ENCODE measurements at places on chromosomes 7 and 10.

DNA sequence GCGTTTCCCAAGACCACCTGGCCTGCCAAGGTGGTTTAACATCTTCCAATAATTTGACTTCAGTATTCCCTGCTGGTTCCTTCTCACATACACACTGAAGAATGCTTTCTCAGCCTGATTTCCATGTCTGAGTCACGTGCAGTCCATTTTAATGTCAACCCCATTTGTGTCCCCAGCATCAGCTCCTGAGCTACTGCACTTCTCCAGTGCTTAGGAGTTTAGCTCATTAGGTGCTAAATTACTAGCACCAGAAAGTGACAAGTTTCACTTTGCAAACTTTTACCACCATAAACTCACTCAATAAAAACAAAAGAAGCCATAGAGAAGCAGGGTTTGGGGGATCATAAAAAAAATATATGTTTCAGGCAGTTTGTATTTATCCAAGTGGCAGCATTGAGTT is 279.3 kb upstream of the SORCS1 start:
- no peak for DNase-seq

- DNase-seq = no peak
Observed at GRCh38 chr10:50846753-50847152, 38.7 kb downstream of the A1CF start.

DNA sequence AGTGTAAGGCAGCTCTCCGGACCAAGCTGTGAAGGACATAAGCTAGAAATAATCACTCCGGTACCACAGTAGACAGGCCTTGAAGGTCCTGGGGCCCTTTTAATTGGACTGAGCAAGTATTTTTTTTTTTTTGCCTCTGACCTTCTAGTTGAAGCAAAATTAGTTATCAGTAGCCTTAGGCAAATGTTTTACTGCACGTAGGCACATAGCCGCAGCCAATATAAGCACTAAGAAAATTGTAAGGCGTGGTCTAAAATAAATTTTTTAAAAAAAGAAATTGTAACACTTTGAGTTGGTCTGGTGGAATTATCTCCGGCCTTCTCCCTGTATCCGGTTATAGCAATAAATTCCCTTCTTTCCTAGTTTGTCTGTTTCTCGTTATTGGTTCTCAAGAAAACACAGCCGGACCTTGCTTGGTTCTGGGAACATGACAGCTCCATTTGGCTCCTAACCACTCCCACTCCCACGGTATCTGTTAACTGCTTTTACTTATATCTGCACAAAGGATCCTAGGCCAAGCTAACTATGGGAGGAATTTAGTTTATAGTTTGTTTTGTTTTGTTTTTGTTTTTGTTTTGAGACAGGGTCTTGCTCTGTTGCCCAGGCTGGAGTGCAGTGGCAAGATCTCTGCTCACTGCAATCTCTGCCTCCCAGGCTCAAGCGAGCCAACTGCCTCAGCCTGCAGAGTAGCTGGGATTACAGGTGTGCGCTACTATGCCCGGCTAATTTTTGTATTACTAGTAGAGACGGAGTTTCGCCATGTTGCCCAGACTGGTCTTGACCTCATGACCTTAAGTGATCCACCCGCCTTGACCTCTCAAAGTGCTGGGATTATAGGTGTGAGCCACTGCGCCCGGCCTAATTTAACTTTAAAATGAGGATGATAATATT is 124.4 kb upstream of the KIF5B start:
- no peak for DNase-seq

- no peak for DNase-seq
Observed at GRCh38 chr7:43076189-43076605, 36.2 kb upstream of the HECW1 start.

- peak; percentile 9 for DNase-seq
Observed at GRCh38 chr7:138116141-138116540, 39.9 kb downstream of the AKR1D1 start.

GRCh38 chr10:23096802-23097549 is 1.6 kb downstream of the MSRB2 start:
- peak; percentile 94 for DNase-seq

GRCh38 chr7:128003167-128003566 is 28.1 kb downstream of the LRRC4 start:
- no peak for DNase-seq

DNA sequence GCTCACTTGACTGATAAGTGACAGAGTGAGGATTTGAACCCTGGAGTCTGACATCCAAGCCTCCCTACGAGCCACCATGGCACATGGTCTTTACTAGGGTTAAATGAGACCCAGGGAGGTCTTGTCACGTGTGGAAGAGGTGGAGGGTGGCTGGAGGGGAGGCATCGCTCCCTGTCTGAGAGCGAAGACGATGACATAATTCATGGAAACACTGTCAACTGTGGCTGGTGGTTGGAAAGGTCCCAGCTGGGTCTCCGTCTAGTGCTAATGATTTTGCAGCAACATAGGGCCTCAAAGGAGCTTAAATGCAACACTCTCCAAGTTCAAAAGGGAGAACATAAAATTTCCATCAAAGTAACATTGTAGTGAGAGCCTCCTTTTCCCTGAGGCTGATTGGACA is 99.9 kb upstream of the BAIAP2L1 start:
- DNase-seq = no peak

DNA sequence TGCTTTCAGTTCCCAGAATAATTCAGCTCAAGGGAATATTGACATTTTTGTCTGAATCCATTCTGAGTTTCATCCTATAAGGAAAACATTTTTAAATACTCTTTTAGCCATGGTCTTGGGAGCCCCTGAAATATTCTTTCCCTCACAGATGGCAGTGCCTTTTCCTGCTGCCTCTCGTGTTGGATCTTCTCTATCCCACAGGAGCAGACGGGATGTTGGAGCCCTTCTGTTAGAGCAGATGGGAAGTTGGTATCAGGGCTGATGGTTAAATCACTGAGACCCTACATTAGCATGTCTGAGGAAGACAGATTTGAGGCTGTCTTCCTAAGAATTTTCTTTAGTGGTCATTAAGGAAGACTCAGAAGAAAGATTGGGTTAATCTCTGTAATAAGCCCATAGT is 737.8 kb downstream of the LRMDA start:
- DNase-seq = no peak

DNA sequence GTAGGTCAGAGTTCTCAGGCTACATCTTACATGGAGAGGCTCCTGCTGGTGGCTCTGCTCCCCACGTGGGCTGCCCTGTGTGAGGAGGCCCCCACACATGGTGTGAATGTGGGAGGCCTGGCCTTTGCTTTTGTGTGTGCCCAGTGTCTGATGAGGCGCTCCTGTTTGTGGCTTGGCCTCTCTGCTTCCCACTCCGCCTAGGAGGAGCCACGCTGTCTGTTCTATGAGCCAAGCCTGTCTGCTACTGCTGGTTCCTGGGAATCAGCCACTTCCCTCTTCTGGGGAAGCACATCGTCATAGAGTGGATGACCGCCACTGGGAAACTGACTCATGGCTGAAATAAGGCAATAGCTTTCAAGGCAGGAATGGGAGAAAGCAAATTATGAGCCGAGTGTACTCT is 87.1 kb downstream of the CYP26A1 start:
- DNase-seq = peak; percentile 2

DNA sequence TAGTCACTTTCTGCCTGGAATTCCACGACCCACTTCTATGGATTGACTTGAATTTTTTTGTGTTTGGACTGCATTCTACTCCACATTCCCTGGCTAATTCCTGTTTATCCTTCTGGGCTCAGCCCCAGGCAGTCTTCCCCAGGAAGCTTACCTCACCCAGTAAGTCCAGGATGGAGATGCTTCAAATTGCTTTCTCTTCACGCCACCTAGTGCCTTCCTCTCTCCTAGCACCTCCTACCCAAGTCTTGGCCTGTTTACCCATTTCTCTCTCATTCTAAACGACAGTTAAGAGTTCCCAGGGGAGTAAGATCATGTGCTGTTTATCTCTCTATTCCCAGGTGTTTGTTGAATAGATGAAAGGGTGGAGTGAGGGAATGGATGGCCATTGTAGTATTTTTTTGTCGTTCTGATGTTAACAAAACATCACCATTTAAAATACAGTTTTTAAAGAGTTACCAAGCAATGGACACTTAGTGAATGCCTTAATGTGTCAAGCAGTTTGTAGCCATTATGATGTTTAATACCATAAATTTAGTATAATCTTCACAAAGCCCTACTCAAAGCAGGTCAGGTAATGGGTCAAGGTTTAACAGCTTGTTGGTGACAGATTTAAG is 45.5 kb upstream of the TARP start:
- peak; percentile 73 for DNase-seq

DNA sequence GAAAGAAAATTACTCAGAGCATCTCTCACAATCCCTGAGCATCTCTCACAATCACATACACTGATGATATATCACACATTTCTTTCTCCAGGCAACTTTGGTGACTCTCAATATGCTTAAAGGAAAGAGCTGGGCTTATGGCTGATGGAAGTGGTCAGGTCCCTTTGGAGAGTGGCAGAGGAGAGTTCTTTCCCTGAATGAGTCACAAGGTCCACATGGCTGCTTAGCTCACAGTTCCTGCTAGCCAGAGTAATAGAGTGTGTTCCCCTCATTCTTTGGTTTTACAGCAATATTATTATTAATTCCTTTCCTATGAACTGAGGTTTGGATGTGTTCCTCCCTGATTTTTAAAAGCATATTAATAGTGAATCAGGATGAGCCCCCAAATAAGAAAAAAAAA is 287.4 kb downstream of the C7orf25 start:
- peak; percentile 27 for DNase-seq

DNA sequence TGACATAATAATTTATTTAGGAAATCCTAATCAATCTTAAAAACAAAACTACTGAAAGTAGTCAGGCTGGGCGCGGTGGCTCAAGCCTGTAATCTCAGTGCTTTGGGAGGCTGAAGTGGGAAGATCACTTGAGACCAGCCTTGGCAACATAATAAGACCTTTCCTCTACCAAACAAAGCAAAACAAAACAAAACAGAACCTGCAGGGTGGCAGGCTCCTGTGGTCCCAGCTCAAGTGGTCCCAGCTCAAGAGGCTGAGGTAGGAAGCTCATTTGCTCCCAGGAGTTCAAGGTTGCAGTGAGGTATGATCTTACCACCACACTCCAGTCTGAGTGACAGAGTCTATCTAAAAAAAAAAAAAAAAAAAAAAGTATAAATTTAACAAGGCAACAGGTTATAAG is 748.0 kb downstream of the CNTNAP2 start:
- DNase-seq = no peak

DNA sequence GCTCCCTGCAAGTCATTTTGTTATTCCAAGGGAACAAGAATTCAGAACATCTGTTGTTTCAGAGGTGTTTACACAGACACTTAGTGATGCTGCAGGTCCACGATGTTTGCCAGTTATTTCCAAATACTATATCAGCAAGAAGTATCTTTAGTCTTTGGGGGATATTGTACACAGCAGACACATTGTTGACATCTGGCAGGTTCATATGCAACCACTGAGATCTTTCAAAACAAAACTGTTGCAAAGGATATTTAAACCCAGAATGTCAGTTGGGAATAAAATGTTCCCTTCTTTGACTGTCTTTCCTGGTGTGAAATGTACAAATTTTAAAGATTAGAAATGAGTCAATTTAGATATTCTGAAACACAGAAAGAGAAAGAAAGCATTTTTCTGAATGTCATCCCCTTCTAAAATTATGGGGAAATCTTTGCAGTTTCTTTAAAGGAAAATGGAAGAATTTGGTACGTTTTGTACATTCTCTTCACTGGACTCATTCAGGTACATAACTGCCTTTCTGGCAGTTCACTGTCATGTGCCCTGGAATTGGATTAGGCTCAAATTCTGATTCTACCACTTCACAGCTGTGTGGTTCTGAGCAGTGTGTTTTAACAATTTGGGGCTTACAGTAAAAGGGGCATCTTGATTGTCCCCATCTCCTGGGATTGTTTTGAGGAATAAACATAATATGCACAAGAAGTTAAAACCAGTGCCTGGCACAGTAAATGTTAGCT is 40.3 kb upstream of the CELF2 start:
- no peak for DNase-seq

DNA sequence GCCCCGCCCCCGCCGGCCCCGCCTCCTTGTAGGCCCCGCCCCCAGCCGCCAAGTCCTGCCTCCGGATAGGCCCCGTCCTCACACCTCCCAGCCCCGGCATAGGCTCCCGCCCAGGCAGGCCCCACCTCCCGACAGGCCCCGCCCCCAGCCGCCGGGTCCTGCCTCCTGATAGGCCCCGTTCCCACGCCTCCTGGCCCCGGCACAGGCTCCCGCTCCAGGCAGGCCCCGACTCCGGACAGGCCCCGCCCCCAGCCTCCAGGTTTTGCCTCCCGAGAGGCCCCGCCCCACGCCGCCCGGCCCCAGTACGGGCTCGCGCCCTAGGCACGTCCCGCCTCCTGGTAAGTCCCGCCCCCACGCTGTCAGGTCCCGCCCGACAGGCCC is 232 bp upstream of the MICALL2 start:
- peak; percentile 97 for DNase-seq

GRCh38 chr7:30869794-30870611 is 41.6 kb upstream of the AQP1 start:
- DNase-seq = peak; percentile 62

GRCh38 chr7:95389516-95389915 is 6.7 kb downstream of the PON3 start:
- no peak for DNase-seq

- peak; percentile 68 for DNase-seq
Observed at GRCh38 chr7:33710608-33711007, 194.7 kb upstream of the BMPER start.

GRCh38 chr7:868189-868486 is 8.2 kb upstream of the GET4 start:
- no peak for DNase-seq

- no peak for DNase-seq
Observed at GRCh38 chr10:30818854-30819253, 189.3 kb upstream of the LYZL2 start.

- DNase-seq = no peak
Observed at GRCh38 chr7:31938650-31939049, 131.6 kb downstream of the PDE1C start.

GRCh38 chr7:157973971-157974677 is 613.5 kb downstream of the PTPRN2 start:
- no peak for DNase-seq

GRCh38 chr10:87715552-87716347 is 56.1 kb downstream of the PAPSS2 start:
- no peak for DNase-seq

DNA sequence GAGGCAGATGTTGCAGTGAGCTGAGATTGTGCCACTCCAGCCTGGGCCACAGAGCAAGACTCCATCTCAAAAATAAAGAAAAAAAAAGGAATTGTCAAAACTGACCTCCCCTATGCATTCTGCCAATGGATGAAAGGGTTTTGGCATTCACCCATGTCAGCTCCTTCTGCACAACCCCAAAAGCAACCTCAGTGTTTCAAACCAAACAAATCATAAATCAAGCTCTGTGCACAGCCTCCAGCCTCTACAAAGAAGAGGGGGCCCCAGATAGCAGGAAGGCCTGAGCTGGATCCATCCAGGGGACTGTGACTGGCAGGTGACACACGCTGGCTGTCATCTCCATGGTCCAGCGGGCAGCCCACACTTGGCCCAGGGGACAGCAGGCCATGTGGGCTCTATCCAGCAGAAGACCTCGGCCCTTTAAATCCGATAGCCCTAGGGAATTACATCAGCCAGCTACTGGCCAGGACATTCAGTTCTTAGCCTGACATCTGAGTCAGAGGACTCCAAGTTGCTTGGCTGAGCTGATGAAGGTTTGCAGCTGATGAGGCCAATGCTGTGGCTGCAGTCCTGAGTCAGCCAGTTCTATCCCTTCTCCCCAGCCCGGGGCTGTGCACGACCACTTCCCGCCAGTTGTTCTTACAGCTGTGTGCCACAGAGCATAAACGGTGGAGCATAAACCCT is 52.0 kb upstream of the FIGNL1 start:
- peak; percentile 90 for DNase-seq
